Endothelial cell of umbilical vein (primary cell): ENCODE measurements at places on chromosomes 4 and X.
A peak's percentile ranks its signal among the peaks of the same experiment; 100 is the strongest.

- DNase-seq, result no peak
Measured at GRCh38 chrX:109774706-109775105, 41.6 kb upstream of the ACSL4 start.

DNA sequence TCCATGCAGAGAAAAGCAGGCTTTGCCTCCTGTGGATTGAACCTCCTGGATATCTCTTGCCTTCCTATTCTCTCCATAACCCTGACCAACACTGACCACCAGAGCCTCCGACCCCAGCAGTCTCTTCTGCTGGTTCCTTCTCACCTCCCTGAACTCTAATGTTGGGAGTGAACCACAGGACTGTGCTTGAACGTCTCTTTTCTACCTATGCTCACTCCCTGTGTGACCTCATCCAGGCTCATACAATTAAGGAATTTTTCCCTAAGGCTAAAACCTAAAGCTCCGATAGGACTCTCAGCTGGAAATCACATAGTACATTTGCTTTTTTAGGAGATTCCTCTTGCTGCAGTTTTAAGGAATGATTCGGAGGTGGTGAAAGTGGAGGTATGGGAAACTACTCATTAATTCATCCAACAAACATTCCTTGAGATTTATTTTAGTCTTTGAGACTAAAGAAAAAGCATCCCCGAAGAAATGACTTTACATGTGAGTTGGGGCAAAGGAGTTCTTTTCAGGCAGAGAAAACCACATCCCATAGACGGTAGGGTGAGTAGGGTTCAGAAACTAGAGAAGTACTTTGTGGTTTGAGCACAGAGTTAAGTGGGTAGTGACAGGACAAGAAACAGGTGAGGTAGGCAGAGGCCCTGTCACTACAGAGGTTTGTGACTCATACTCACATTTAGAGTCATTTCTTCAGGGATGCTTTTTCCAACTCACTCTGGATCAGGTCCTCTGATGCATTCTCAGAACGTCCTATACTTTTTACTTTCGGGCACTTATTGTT lies 30.8 kb downstream of the NDNF start:
- DNase-seq, result no peak

DNA sequence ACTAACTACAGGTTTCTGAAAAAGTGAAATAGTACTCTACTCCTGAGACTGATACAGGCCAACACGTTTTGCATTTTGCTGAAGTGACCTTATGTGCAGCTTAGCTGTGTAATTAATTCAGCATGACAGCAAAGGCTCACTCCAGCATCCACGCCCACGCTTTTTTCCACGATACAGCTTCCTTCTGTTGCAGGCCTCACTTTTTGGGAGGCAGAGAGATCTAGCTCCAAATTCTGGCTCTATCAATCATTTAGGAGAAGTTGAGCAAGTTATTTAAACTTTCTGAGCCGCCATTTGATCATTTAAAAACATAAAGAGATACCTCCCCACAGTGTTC lies 160.3 kb downstream of the AFAP1 start:
- DNase-seq, result no peak

DNA sequence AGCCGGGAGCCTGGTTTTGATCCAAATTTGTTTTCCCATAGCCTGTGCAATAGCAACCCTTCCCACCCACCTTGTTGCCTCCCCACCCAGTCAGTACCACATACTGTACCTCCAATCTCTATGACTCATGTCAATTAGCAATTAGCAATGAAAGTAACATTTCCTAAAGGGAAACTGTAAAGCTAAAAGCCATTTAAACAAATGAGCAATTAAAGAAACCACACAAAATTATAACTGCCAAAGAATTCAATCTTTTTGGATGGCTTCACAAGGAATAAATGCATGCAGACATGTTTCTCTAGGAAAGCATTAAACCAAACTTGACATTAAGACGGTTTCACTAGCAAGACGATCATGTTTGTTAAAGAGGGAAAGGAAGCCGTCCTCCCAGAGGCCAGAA lies 169.0 kb upstream of the MAP3K15 start:
- DNase-seq, result no peak

GRCh38 chr4:160265836-160266235 lies 1163.0 kb downstream of the RAPGEF2 start:
- no peak for DNase-seq

DNA sequence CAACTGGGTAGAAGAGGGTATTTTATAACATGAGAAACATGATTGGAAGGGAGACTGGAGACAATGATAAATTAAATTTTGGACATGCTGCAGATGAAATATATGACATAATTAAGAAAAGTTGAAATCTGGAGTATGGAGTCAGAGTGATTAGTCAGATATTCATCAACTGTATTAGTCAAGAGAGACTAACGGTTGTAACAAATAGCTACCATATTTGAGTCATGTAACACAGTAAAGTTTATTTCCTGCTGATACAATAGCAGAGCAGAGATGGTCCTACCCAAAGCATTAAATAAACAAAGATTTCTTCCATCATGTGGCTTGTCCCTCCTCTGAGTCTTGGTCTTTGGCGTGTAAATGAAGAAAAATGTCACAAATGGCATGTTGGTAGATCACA lies 321.3 kb downstream of the GALNTL6 start:
- DNase-seq, result no peak

- peak; percentile 59 for DNase-seq
Measured at GRCh38 chr4:143618811-143619210, 81.7 kb downstream of the FREM3 start.

GRCh38 chrX:69503782-69504625 lies at the start of gene NALF2:
Gene NALF2 (plus strand): TSS chrX:69504326. CDS start chrX:69505283, 957 bp downstream.
- DNase-seq, result peak; percentile 42

DNA sequence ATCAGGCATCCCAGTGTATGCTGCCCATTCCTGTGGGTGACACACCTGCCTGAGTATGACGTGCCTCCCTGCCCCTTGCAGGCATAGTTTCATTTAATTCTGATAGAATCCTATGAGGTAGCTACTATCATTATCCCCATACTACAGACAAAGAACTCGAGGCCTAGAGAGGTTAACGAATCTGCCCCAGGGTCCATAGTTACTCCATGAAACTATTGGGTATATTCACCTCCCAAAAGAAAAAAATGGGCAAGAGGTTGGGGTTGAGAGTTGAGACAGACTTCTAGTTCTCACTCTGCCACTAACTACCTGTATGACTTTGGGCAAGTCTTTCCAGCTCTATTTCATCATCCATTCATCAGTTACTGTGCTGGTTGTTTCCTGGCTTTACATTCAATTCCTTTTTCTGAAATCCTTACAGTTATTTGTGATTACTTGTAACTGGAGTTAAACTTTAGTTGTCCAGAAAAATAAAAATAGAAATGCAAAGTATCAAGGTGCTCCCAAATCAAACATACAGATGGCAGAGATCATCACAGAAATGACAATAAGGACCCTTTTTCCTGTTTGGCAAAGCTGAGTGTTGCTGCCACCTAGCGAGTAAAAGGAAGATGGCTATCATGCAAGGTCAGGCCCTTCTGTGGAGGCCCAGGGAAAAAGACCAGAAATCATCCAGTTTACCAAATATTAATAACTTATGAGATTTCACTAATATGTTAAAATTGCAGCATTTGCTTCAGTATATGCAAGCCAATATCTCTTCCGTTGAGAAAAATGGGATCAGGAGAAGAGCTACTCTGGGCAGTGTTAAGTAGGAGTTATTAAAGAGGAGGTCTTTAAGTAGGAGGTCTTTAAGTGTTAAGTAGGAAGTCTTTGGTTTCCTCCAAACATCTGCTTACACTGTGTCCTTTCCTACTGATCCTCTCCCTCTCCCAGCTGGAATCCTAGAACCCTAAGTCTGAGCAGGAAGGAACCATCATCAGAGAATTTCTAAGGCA lies 17.1 kb upstream of the MAP7D3 start:
- peak; percentile 52 for DNase-seq

- DNase-seq, result peak; percentile 68
Measured at GRCh38 chr4:133152831-133153481, 3.9 kb downstream of the PCDH10 start.

- no peak for DNase-seq
Measured at GRCh38 chrX:133609166-133609565, 193.9 kb upstream of the GPC4 start.

DNA sequence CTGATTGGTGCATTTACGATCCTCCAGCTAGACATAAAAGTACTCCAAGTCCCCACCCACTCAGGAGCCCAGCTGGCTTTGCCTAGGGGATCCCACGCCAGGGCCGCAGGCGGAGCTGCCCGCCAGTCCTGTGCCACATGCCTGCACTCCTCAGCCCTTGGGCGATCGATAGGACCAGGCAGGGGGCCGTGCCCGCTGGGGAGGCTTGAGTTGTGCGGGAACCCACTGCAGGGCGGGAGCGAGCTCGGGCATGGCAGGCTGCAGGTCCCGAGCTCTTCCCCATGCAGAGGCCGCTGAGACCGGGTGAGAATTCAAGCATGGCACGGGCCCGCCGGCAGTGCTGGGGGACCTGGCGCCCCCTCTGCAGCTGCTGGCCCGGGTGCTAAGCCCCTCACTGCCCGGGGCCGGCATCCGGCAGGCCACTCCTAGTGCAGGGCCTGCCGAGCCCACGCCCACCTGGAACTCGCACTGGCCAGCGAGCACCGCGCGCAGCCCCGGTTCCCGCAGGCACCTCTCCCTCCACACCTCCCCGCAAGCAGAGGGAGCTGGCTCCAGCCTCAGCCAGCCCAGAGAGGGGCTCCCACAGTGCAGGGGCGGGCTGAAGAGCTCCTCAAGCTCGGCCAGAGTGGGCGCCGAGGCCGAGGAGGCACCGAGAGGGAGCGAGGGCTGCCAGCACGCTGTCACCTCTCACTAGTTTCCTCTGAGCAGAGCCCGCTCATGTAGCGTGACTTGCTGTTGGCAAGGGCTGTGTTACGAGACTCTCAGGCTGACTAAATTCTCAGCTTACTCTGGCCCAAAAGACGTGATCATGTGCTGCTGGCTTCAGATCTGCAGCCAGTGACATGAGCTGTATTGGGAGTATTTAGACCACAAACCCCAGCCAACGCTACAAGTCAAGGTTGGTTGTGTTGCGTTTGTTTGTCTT lies 87.5 kb downstream of the TRAPPC11 start:
- DNase-seq, result no peak

DNA sequence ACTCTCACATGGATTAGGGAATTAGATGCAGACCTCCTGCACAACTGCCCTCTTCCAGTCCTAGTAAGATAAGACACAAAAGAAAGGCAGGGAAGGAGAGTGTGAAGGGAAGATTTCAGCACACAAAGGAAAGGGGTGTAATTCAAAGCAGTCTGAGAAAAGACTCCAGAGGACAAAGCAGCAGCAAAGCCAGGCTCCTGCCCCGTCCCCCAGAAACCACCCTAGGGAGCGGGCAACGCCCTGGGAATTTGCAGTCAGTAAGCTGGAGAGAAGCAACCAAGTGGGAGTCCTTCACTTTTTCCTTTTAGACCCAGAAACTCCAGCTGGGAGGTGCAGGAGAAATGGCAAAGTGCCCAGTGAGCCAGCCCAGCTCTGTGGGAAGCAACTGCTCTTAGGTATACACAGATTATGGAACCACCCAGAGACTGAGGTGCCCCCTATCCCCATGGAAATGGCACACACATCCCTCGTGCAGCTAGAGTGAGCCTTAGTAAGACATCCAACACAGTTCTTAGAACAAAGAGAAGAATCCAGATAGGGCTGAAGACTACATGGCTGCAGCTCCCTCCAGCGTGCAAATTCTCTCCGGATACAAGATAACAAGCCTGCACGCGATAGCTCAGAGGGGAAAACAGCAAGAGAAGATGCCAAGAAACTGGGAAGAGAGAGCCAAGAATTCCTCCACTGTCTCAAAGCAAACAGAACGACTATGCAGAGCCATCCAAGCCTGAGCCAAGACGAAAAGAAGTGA lies 26.5 kb upstream of the IRAK1 start:
- DNase-seq, result peak; percentile 93

GRCh38 chr4:2304877-2305561 lies 43.1 kb upstream of the MXD4 start:
- DNase-seq, result no peak

DNA sequence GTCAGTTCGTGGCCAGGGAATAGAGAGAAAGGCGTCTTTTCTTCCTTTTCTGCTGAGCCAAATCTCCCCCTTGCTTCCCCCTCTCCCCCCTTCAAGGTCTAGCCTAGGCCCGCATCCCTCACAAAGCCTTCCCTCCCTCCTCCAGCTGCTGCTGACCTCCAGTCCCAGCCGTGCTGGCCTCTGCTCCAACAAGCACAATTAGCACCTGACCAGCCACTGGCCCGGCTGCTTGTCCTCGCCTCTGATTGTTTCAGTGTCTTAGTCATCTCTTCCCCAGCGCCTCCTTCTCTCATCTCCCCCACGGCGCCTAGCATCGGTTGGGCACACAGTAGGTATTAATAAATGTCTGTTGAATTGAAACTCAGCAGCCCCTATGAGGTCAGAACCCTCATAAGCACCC lies 4.2 kb downstream of the ELF4 start:
- peak; percentile 62 for DNase-seq

GRCh38 chrX:101918751-101919150 lies 13.1 kb downstream of the ZMAT1 start:
- peak; percentile 69 for DNase-seq

DNA sequence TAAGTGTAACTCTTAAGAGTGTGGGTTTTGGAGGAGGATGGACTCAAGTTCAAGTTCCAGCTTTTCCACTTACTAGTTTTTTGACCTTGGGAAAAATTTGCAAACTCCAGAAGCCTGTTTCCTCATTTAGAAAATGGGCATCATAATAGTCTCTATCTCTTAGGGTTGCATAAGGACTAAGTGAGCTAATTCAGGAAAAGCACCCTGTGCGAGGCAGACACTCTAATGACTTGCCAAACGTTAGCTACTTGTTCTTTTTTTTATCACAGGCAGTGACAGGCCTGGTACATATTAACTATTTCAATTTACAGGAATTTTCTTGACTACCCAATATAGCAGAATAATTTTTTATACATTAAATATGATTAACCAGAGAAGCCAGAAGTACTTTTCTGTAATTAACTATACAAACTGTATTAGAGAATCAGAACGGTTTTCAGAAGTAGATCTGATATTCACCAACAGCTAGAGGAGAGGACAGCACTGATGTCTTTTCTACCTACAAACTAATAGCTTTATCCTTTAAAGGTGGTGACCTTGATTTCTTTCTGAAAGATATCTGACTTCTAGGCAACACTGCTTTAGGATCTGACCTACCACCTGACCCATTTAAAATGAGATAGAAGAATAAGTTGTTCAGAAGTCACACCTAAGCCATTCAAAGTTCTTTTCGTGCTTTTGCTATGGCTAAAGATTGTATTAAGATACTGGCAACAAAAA lies 139.6 kb upstream of the HAND2 start:
- no peak for DNase-seq

DNA sequence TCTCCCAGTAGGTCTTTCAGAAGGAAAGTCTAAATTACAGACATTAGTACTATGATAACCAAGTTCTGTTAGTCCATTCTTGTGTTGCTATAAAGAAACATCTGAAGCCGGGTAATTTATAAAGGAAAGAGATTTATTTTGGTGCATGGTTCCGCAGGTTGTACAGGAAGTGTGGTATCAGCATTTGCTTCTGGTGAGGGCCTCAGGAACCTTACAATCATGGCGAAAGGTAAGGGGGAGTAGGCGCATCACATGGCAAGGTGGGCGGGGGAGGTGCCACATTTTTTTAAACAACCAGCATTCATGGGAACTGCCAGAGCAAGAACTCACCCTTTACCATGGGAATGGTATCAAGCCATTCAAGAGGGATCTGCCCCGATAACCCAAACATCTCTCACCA lies 26.2 kb upstream of the USP46 start:
- DNase-seq, result no peak

GRCh38 chr4:53622739-53623151 lies 31.5 kb upstream of the LNX1 start:
- DNase-seq, result no peak

GRCh38 chr4:165537028-165537648 lies 158.3 kb downstream of the CPE start:
- DNase-seq, result peak; percentile 83

- DNase-seq, result no peak
Measured at GRCh38 chr4:140123666-140124377, 30.2 kb downstream of the MAML3 start.

GRCh38 chr4:151921386-151921785 lies 160.6 kb upstream of the GATB start:
- no peak for DNase-seq
